ENCODE measurements at places on chromosomes 2 and 18.

GRCh38 chr2:197851451-197851850 is 47.1 kb downstream of the PLCL1 start:
- DNase-seq: no peak

DNA sequence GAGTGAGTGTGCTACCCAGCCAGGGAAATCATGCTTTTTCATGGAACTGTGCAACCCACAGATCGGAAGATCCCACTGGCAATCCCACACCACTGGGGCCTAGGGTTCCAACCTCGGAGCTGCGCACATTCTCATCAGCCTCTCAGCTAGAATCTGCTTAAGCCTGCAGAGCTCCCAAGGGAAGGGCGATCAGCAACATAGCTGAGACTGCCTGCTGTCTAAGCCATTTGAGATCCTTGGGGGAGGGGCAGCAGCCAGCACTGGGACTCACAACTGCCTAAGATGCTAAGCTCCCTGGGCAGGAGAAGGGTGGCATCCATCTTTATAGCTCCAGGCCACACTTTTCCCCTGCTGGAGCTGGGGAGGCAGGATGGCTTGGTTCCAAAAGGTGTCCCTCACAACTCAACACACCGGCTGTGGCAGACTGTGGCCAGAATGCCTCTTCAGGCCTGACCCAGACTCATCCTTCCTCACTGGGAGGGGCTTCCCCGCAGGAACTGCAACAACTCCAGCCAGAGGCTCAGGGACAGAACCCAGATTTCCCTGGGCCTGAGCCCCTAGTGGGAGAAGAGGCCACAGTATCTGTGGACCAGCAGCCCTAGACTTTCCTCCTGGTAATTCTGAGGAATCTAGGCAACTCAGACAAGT is 1133.3 kb upstream of the PIK3C3 start:
- no peak for DNase-seq

DNA sequence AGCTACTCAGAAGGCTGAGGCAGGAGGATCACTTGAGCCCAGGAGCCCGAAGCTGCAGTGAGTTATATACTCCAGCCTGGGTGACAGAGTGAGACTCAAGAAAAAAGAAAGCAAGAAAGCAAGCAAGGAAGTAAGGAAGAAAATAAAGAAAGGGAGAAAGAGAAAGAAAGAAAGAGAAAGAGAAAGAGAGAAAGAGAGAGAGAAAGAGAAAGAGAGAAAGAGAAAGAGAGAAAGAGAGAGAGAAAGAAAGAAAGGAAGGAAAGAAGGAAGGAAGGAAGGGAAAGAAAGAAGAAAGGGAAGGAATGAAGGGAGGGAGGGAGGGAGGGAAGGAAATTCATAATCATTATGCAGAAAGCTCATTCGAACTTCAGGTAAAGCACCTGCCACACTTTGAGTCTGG is 33.9 kb downstream of the KIF3C start:
- DNase-seq: no peak

GRCh38 chr18:47264308-47264700 is 12.8 kb upstream of the SKOR2 start:
- DNase-seq: no peak

DNA sequence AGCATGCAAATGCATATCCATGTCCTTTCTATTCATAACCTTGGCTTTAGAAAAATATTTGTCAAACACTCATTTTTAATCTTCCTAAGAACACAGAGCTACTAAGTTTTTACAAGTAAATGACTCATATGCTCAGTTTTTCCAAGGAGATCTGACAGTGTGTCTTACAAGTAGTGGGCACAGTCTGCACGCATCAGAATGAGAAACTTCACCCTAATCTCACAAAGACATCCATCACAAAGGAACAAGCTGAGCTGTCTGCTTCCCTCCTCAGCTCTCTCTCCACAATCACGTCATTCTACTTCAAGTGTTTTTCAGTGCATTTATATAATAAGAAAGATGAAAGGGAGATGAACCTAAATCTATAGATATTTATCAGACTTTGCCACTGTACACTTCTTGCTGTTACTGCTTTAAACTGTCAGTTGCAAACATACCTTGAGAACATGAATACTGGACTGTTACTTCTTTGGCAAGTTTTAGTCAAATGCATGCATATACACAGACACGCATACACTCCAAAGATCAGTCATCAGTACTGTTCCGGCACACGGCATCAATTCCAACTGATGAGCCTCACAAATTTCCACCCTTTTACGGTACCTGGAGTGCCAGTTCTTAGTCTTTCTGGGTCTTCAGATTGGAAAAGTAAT is 75.7 kb downstream of the RBMS1 start:
- no peak for DNase-seq

GRCh38 chr2:179596018-179596417 is 265.4 kb downstream of the ZNF385B start:
- DNase-seq: no peak

GRCh38 chr2:164600763-164601162 is 20.5 kb downstream of the GRB14 start:
- DNase-seq: no peak

DNA sequence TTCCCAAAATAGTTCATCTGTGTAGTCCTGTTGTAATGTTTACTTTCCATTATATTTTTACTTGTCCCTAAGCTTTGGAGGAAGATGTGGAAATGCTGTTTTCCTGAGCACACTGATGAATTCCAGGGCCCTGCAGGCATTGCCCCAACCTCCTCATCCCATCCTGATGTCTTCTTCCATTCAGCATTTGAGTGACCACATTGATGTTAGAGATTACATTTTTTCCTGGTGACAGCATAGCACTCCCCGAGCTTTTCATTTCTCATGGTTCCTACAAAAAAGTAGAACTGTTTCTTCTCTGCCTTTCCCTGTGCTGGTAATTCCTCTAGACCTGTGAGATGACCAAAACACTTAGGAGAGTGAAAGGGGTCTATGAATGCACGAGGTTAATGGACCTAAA is 4.8 kb downstream of the IL36A start:
- no peak for DNase-seq

DNA sequence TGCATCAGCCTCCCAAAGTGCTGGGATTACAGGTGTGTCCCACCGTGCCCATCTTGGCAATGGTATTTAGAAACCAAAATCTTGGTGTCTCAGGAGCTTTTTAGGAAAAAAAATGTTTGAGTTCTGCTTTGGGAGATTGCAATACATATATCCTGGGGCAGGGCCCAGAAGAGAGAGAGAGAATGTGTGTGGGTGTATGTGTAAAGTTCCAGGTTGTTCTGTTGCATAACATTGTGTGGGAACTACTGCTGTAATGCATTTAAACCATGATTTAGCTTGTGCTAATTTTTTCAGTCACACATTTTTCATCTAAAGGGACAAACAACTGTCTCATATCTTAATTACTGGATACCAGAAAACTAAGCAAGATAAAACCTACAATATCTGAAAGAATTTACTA is 70.8 kb upstream of the NABP1 start:
- no peak for DNase-seq

- DNase-seq: no peak
Measured at GRCh38 chr2:893311-893710, 57.3 kb upstream of the SNTG2 start.
